NCI-H510A (cell line): ENCODE measurements at places on chromosomes 5 and 9.

GRCh38 chr5:142095035-142095434 lies 13.5 kb upstream of the NDFIP1 start:
- no peak for DNase-seq

DNA sequence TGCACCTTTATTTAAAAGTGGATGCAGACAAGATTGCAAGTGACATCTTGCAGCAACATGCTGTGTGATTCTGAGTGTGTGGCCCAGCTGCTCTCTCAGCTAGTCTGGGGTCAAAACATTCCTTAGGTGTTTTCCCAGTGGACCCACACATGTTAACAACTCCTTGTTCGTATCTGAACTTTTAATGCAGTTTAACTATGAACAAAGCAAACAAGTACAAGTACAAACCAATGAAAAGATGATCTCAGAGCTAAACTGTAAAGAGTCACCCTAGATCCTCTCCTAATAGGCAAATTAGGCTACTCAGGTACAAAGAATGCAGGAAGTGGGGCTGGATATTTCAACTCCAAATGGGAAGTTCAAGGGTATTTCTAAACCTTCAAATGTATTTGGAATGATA lies 108.4 kb downstream of the ENTREP1 start:
- DNase-seq = no peak

- DNase-seq = no peak
Measured at GRCh38 chr9:92564982-92565381, 29.2 kb upstream of the ECM2 start.

- no peak for DNase-seq
Measured at GRCh38 chr9:136018257-136019031, 57.3 kb upstream of the UBAC1 start.

DNA sequence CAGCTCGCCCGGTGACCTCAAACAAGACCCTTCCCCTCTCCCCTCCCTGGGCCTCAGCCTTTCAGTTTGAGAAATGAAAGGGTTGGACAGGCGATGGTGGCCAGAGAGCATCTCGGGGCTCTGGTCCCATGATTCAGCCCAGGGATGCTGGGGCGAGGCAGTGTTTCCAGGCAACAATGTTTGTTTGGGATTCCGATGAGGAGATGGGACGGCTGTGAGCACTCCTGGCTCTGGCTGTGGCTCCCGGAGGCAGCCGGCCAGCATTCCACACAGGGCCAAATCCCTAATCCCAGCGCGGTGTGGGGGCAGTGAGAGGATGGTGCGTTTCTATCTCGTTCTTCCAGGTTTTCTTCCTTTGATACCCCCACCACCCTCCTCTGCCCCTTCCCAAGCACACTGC lies 66.0 kb downstream of the HMCN2 start:
- no peak for DNase-seq

GRCh38 chr9:135480071-135480939 lies 723 bp downstream of the PPP1R26 start:
- peak; percentile 39 for DNase-seq

DNA sequence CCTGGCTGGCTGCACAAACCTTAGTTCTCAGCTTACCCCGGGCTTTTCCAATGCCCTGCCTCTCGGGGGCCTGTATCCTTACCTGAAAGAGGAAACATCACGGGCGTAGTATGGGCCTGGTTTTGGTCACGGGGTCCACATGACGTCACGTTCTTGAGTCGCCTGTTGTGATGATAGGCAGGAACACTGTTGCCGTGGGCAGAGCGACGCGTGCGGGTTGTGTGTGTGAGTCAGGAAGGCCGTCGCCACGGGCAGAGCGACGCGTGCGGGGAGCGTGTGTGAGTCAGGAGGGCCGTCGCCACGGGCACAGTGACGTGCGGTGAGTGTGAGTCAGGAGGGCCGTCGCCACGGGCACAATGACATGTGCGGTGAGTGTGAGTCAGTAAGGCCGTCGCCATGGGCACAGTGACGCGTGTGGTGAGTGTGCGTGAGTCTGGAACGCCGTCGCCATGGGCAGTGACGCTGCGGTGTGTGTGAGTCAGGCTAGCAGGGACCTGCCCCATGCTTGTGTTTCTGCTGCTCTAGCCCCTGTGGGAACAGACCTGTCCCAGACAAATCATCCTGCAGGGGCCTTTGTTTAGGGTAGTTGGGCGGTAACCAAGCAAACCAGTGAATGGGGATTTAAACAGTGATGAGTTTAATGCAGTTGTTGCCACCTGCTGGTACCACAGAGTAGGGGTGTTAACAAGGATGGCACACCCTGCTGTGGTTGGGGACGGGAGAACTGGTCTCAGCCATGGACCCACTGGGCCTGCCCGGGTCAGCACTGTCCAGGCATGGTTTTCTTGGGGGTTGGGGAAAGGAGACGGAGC lies 19.8 kb downstream of the TRIP13 start:
- no peak for DNase-seq
